ENCODE measurements at places on chromosomes 11 and 22. TPM values are rescaled to one million over a fixed set of nuclear protein-coding genes. Genes with fewer than 3 reads are reported as not detected.
A peak's percentile ranks its signal among the peaks of the same experiment; 100 is the strongest.

Gene CELSR1
- 4.2 TPM for total RNA-seq

GRCh38 chr11:87529486-87529885, 491.8 kb downstream of the TMEM135 start:
- ATAC-seq = no peak

GRCh38 chr11:41926339-41926738, 466.9 kb upstream of the LRRC4C start:
- no peak for ATAC-seq

GRCh38 chr11:65891219-65892136, 1.0 kb downstream of the CCDC85B start:
- no peak for ATAC-seq

GRCh38 chr11:827897-828192, at the start of gene CRACR2B:
TSS of gene CRACR2B (plus strand) at chr11:827919. CDS start at chr11:828608, 689 bp downstream.
- no peak for ATAC-seq

Gene CARD10
- total RNA-seq = 11.1 TPM

- no peak for ATAC-seq
Observed at GRCh38 chr22:26534171-26534855, 22.0 kb upstream of the TFIP11 start.

DNA sequence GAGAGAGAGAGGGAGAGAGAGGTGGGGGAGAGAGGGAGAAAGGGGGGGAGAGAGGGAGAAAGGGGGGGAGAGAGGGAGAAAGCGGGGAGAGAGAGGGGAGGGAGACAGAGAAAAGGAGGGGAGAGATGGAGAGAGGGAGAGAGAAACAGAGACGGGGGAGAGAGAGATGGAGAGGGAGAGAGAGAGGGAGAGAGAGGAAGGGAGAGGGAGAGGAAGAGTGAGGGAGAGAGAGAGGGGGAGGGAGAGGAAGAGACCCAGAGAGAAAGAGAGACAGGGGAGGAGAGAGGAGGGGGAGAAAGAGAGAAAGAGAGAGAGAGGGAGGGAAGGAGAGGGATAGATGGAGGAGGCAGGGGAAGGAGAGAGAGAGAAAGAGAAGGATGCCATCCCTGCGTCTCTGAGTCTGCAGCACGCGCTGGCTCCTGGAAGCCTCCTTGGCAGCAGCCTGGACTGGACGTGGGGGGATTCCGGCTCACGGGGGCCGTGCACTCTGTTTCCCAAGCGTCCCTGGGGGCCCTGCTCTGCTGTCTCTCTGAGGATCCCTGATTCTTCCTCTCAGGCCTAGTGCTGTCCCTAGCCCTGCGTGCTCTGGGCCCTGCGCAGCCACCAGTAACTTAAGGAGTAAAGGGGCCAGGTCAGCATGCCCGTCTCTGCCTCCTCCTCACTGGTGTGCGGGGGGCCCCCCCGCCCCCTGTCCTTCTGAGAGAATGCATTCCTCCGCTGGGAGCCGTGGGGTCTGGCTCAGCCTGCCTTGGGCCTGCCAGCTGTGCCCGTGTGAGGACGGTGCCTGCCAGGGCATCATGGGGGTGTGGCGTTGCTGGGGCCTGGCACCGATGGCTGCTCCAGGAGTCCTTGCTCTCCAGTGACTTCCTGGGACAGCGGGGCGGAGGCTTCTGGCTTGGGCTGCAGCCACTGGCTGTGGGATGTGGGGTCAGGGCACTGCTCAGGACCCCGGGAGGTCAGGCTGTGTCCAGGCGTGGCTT, 429.5 kb downstream of the TBC1D22A start:
- no peak for ATAC-seq

Gene MMP10
- 1.7 TPM for total RNA-seq

GRCh38 chr11:65204646-65205601, 23.2 kb downstream of the CAPN1 start:
- ATAC-seq = peak; percentile 58

DNA sequence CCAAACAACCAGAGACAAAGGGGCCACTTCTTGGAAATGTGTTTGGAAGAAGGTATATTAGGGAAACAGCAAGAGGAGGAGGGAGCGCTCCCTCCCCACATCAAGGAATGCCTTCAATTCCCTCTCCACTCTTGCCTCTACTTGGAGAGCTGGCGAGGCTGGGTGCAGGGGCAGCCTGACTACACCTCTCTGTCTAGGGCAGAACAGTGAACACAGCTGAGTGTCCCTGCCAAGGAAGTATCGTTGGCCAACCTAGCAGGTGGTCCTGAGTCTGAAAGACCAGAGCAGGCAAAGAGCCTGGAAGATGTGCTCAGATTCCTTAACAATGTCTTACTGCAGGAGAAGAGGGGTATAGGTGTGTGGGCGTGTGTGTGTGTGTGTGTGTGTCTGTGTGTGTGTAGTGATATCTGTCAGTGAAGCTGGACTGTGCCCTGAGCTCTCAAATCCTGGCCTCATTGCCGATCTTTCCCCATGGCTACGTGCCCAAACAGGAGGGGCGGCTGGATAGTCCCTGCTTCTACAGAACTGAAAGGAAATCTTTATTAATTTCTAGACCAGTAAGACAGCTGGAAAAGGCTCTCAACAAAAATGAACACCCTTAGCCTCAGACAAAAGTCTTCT, 46.8 kb downstream of the PAMR1 start:
- ATAC-seq = no peak

- no peak for ATAC-seq
Observed at GRCh38 chr11:92168936-92169335, 55.7 kb upstream of the FAT3 start.

Measured in gastroesophageal sphincter (tissue), 4 donors.